Tibial nerve (tissue), 4 donors: ENCODE measurements at places on chromosomes 7 and 10. TPM values are rescaled to one million over a fixed set of nuclear protein-coding genes. Genes with fewer than 3 reads are reported as not detected.

PNLIPRP1 gene
- total RNA-seq = 2.4 TPM

GRCh38 chr7:11506417-11506816 is 325.6 kb downstream of the THSD7A start:
- DNase-seq = no peak

DNA sequence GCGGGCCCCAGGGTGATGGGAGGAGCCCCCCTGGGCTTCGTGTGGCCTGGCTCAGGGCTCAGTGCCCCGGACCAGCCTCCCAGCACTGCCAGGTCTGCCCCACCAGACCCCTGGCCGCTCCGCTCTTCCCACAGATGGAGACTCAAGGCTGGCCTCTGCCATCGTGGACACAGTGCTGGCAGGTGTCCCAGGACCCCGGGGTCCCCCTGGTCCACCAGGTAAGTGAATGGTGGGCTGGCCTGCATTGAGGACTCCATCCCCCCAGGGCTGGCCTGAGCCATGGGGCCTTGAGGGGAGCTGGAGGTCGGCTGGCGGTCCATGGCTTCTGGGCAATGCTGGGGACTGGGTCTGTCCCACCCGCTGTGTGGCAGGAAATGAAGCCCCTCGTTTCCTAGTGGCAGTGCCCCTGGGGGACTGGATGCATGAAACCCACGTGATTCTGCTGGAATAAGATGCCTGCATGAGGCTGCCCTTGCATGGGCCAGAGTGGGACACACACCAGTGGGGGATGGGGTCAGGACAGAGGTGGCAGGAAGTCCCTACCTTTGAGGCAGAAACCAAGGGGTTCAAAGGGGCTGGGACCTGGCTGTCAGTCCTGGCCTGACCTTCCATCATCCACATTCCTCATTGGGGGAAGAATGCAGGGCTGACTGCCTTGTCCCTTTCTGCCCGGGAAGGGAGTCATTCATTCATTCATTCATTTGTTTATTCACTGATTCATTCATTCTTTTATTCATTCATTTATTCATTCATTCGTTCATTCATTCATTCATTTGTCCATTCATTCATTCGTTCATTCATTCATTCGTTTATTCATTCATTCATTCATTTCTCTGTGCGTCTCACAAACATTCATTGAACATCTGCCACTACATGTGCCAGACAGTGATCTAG is 81.8 kb downstream of the MYL10 start:
- DNase-seq = no peak

GRCh38 chr10:132565516-132566209 is 28.1 kb downstream of the INPP5A start:
- no peak for DNase-seq

- no peak for DNase-seq
These were observed 209.0 kb downstream of the JCAD start for GRCh38 chr10:29850371-29850770.

DNA sequence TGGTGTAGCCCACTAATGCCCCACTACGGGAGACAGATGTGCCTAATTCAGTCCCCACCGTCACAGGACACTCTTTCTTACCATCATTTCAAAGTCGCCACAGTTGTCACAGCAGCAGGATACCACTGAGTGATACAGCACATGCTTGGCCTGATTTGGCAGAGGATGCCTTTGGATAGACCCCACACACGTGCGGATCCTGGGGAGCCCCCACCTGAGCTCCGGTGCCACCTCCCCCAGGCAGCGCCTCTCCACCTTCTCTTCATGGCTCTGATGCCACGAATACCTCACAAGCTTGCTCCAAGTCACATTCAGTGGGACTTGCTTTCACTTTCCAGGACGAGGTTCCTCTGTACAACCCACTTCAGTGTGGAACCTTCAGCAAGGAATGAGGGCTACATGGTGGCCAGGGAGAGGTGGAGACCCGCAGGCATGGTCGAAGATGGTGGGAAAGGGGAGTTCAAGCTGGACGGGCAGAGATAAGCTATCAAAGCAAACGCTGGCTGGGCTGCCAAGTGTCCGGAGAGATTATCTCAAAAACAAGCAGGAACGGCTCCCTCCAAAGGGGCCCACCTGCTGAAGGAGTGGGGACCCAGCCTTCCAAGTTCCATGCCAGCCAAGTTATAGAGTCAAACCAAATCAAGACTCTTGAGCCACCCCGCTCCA is 107.4 kb downstream of the ZRANB1 start:
- no peak for DNase-seq

- no peak for DNase-seq
These were observed 137.6 kb upstream of the VWC2 start for GRCh38 chr7:49635800-49636199.
